ENCODE measurements at places on chromosomes 16 and 17. TPM values are rescaled to one million over a fixed set of nuclear protein-coding genes. Genes with fewer than 3 reads are reported as not detected.

The SGCA gene
- not detected for total RNA-seq

The PRDM7 gene
- total RNA-seq, result not detected

The TBC1D3I gene
- total RNA-seq, result 0.14 TPM

The NPIPB6 gene
- total RNA-seq, result not detected

The NECAB2 gene
- 0.20 TPM for total RNA-seq

The MYH2 gene
- total RNA-seq, result not detected

The GP1BA gene
- total RNA-seq, result not detected

The ZSWIM7 gene
- total RNA-seq, result 17.8 TPM

The CD300H gene
- not detected for total RNA-seq

The CBX8 gene
- 1.4 TPM for total RNA-seq

The GAS2L2 gene
- total RNA-seq, result not detected

The CAMKK1 gene
- 3.8 TPM for total RNA-seq

The RAB37 gene
- 0.53 TPM for total RNA-seq

The FDXR gene
- 50.8 TPM for total RNA-seq

The OTOP3 gene
- not detected for total RNA-seq

All from pulmonary artery endothelial cell (primary cell).